Stimulated activated CD8-positive, alpha-beta memory T cell treated with anti-CD3 and anti-CD28 coated beads, Interleukin-12 subunit alpha, Interleukin-12 subunit beta, amount 100 ng/mL, for 1 hour (primary cell): ENCODE measurements at places on chromosomes 1 and 21.

DNA sequence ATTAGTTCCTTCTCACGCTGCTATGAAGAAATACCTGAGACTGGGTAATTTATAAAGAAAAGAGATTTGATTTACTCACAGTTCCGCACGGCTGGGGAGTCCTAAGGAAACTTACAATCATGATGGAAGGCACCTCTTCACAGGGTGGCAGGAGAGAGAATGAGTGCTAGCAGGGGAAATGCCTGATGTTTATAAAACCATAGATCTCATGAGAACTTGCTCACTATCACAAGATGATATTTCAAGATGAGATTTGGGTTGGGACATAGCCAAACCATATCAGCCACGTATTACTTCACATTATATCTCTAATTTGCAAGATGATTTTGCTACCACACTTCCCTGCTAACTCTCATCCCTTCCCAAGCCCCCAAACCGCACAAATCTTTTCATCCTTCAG, 9.1 kb downstream of the MNDA start:
- DNase-seq = no peak

DNA sequence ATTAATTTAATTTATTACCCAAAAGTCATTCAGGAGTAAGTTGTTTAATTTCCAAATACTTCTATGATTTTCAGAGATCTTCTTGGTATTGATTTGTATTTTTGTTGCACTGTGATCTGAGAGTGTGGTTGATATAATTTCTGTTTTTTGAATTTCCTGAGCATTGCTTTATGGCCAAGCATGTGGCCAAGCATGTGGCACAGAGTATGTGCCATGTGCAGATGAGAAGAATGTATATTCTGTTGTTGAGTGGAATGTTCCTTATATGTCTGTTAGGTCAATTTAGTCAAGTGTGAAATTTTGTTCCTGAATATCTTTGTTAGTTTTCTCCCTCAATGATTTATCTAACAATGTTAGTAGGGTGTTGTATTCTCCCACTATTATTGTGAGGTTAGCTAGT, 25.3 kb upstream of the IFI16 start:
- DNase-seq = no peak

DNA sequence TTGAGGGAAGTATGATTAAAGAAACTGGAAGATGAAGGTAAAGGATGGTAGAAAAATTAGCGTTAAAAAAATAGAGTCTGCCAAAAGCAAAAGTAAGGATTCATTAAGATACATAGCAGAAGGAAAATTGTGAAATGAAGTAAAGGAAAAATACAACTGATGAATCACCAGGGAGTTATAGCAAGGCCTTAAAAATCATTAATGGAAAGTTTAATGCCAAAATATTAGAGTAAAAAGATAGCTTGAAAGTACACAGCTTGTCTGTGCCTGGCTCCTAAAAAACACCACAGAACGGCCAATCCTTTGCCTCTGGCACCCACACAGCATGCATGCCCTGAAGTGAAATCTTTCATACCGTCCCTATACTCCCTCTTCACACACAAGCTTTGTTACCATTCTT, 66.9 kb upstream of the APOBEC4 start:
- no peak for DNase-seq

DNA sequence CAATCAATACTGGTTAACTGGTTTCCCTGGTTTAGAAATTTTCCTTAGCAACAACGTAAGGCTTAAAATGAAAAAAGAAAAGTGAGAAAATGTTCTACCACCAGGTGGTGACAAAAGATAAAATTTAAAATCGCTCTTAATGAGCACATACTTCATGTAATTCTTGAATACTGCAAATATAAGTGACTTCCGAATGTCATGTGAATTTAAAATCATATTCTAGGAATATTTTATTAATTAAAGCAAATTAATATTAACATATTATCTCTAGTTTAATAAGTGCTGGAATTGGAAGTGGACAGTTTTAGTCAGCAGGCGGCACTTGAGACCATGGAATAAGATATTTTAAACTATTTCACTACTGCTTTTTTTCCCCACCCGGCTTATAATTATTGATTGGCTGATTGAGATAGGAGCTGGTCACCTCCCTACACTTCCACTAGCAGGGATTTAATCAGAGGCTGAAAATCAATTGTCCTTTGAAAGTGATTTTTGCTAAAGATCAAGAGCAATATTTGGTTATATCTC, 5.0 kb upstream of the ADAMTS1 start:
- DNase-seq = no peak

- no peak for DNase-seq
Observed at GRCh38 chr1:64683419-64683818, 61.5 kb upstream of the RAVER2 start.

DNA sequence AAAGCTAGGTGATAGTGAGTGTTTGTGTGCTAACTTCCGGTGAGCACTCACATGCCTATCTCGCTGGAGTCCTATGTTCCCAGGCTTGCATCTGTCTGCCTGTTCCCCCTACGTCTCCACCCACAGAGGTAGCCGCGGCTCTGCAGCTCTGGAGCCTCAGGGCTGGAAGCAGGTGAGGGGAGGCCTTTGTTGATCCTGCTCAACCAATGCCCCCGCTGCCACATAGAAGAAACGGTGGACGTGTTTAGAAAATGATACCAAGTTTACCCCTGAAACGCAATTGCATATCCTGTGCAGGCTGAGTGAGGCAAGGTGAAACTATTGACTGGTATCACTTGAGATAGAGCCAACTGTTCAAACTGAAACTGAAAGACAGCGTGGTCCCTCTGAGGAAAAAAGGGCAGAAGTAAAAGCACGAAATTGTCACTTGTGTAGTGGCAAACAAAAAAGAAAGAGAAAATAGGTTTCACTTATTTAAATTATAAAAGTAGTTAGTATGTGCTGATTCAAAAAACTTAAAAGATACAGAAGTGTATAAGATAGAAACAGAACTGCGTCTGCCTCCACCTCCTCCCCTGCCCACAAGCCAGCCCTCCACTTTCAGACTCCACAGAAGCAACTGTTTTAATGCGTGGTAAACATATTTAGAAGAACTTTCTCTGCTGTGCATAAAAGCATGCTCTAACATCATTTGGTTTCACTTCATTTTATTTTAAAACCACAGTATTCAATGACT, 38.6 kb upstream of the ETS2 start:
- DNase-seq = no peak

DNA sequence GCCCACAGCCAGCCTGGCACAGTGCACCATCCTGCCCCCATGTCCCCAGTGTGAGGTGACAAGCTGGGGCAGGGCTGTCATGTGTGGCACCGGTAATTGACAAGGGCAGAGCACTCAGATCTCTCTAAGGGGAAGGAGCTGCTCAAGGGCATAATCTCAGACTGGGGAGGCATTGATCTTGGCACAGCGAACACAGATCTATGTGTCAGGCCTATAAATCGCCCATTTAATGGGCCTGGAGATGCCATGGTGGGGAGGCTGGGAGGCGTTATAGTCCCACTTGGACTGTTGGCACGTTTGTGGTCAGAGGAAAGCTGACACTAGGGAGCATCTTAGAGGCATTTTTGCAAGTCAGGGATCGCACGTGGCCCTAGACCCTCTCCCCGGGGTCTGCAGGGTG, 594.1 kb downstream of the PTPRU start:
- DNase-seq = no peak

- DNase-seq = peak; percentile 79
Observed at GRCh38 chr1:27668808-27669723, 2.9 kb downstream of the IFI6 start.

DNA sequence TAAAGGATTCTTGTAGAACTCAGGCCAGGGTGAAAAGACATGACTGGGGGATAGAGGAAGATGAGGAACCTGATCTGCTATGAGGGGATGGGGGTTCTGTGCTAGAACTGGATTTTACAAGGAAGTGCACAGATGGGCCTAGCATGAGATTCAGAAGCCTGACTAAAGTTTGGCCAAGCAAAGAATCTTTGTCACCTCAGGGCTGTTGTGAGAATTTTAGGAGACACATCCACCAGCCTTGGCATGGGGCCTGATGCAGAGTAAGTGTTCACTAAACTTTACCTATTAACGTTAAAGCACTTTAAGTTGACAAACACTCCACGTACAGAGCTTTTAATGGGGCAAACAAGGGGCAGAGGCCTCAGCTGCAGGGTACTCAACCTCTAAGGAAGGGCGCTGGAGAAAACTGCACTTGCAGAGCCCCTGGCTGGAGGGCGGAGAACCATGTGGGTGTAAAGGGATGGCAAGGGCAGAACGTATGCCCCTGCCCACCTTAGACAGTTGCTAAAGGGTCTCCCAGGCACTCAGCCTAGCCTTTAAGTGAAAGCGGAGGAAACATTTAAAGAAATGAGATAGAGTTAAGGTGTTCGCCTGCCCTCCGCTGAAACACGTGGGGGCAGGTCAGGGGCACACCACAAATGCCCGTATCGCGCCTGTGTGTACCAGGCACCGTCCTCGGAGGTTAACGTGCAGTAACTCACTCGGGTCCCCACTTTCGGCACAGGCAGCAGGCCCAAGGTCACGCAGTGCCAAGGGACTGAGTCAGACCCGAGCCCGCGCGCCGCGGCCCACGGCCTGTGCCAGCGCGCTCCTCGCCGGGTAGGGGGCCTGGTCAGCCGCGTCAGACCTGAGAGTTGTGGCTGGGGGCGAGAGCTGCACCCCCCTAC, 990 bp upstream of the MRPS6 start:
- no peak for DNase-seq

- no peak for DNase-seq
Observed at GRCh38 chr21:39392981-39393380, 44.1 kb upstream of the HMGN1 start.

GRCh38 chr1:3174487-3175247, 105.7 kb downstream of the PRDM16 start:
- no peak for DNase-seq

DNA sequence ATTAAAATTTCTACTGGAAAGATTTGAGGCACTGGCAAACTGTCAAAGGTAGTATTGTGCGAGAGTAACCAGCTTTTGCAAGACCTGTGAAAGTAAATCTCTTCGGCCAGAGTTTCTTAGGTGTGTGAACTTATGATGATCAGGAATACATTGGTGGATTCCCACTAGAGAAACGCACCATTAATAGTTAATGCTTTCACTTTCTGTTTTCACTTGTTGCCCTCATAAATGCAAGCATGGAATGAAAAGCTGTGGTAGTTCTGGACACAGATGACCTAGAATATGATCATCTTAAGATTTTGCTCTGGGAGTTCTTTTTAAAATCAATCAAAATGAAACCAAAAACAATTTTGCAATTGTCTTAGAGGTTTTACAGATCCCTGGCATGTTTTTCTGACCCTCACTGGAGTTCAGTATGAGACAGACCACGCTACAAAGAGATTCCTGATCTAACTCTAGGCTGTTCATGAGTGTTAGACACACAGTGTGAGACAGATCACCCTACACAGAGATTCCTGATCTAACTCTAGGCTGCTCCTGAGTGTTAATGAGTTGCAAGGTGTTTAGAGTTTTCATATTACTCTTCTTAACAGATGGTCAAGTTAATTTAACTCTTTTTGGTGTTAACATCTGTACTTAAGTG, 98.8 kb downstream of the SDCCAG8 start:
- no peak for DNase-seq

GRCh38 chr1:198588845-198589244, 48.4 kb upstream of the ATP6V1G3 start:
- no peak for DNase-seq

DNA sequence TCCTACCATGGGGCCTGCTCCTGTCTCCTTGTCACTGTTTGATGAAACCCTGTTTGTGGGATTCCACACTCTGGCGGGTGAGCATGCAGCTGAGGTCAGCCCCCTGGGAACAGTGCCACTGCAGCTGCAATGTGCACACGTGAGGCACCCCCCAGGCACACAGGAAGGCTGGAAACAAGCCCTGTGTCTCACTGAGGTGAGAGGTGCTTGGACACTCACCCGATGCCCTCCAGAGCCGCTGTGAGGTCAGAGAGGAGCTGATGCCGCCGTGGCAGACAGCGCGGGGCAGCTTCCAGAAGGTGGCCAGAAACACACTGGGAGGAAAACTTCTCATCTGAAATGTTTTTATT, 49.7 kb downstream of the SLX9 start:
- no peak for DNase-seq

- no peak for DNase-seq
Observed at GRCh38 chr1:174968750-174969244, 30.9 kb upstream of the CACYBP start.

- peak; percentile 78 for DNase-seq
Observed at GRCh38 chr1:148388260-148389026, 94.7 kb downstream of the PPIAL4G start.

DNA sequence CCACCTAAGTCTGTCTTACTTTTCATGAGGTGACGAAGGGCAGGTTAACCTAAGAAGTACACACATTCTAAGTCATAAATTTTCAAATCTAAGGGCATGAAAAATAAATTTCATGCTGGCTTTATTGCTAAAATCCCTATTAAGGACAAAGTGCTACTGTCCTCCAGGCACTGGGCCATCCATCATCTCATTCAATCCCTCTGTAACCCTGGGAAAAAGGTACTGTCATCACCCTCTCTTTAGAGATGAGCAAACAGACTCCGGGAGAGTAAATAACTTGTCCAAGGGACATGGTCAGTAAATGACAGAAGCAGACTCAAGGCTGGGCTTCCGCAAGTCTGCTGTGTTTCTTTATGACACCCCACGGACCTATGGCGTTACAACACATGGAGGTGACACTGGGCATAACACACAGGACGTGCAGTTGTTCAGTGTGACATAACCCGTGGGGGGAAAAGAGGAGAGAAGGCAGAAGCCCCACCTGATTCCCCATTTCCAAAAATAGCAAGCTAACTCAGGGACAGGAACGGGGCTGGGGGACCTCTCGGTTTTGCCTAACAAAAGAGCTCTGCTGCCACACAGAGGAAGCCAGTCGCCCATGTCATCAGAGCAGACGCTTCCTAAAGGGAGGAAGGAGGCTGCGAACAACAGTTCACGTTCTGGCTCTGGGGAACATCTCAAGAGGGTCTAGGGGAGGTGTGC, 12.5 kb upstream of the SRM start:
- DNase-seq = no peak

DNA sequence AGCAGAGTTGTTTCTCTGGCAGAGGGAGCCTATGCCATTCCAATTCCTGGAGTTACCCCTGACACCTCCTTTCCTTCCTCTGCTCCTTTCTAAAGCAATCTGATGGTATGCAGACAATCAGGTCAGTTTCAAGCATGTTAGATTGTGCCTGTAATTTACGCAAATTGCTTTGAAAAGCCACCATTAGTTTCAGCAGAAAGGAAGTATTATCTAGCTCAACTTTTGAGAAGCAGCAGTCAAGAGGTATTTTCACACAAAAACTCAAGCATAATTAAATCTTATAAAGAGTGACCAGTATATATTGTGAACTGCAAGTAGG, 2.2 kb downstream of the ERRFI1 start:
- DNase-seq = no peak

DNA sequence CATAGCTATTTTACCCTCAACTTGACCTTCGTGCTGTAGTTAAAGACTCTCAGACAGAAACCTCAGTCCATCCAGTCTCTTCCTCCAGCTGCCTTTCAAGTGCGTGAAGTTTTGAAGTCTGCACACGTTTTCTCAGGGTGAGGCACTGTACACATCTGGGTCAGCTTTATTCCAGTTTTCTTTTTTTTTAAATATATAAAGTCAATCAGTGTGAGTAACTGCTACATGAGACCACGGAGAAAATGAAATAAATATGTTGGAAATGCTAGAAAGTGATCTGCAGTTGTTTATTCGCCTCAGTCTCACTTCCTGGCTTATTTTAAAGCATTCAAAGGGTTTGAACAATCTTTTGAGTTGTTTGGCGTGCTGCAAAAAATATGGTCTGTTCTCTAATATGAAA, 135.7 kb downstream of the ROR1 start:
- DNase-seq = no peak
